ENCODE measurements at places on chromosomes 4 and X.

- DNase-seq: no peak
These were observed 183.7 kb downstream of the DKK2 start for GRCh38 chr4:106852426-106852825.

GRCh38 chr4:74320559-74321118, 12.4 kb downstream of the EPGN start:
- peak; percentile 33 for DNase-seq

DNA sequence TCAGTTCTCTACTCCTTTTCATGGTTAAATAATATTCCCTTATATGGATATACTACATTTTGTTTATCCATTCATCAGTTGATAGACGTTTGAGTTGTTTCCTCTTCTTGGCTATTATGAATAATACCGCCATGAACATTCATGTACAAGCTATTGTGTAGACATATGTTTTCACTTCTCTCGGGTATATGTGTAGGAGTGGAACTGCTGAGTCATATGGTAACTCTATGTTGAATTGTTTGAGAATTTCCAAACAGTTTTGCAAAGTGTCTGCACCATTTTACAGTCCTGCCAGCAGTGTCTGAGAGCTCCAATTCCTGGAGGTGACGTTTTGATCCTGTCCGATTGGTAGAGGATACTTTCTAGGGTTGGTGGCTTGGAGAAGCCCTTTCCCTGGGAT, 23.6 kb downstream of the PLAC1 start:
- DNase-seq: no peak

DNA sequence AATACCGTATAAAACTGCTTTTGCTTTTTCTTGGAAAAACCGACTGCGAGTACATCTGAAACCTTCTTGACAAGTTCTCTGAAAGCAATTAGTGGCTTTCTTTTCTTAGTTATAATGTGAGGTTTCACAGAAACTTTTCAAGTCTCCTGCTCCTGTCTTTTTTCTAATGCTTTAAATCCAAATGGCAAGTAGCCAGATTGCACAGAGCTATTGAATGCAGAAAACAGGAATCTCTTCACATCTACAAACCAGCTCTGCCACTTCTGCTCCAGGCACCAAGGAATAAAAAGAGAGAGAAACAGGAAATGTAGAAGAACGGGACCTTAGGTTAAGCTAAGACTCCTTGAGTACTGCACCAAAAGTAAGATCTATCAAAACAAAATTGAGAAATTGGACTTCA, 267.3 kb upstream of the TET2 start:
- DNase-seq: no peak

DNA sequence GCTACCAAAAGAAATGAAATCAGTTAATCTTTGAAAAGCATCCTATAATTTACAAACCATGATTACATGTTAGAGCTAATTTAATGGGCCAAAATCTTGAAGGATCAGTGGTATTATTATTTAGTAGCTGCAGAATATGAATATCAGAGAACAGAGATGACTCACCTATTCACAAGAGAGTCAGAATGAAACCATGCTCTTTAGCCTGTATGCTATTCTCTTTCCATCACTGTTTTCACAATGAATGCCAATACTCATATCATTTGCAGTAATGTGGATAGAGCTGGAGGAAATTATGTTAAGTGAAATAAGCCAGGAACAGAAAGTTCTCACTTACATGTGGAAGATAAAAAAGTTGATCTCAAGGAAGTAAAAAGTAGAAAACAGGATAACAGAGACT, 414.1 kb downstream of the CENPC start:
- DNase-seq: no peak

DNA sequence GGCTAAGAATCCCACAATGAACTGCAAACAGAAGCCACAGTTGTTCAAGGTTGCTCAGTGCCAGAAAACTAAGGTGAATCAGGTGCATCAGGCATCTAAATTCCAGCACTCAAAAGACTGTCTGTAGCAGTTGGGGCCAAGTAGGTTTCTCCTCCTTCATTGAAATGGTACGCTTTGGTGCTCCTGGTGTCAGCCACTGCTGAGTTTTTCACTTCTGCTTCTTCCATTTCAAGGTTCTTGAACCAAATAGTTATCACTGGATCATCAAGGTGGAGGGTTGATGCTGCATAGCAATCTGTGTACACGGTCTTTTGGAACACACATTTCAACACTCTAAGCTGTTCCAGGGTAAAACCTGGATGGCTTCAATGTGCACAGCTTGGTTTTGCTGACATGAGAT, 74.4 kb downstream of the TMA16 start:
- no peak for DNase-seq

DNA sequence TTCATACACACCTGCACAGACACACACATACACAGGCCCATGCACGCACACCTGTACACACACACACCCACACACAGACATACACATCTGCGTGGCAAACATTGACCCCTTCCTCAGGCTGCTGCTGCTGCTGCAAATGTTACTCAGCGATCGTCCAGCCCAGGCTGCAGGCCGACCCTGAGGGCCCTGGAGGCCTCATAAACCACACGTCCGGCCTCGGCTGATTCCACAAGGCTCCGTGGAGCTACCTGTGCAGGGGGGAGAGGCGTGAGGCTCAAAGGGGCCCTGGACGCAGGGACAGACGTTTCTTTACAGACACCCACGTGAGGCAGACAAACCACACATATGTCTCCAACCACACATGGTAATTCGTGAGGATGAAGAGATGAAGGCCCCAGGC, 53.9 kb upstream of the PPP2R3B start:
- DNase-seq: no peak

DNA sequence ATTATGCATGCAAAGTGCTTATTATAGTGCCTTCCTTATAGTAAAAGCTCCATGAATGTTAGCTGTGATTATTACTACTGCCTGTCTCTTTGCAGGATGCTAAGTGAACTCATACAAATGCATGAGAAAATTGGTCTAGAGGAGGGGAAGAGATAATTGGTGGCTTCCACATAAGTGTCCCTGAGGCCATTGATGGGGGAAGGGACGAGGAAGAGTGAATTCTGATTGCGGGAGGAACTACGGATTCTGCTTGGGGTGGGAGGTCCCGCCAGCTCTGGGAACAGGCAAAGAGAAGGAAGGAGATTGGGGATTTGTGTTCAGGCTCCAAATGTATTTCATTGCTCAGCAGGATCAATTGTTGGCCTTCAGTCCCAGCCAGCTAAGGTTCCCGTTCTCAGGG, 11.6 kb upstream of the ARHGAP36 start:
- DNase-seq: no peak

DNA sequence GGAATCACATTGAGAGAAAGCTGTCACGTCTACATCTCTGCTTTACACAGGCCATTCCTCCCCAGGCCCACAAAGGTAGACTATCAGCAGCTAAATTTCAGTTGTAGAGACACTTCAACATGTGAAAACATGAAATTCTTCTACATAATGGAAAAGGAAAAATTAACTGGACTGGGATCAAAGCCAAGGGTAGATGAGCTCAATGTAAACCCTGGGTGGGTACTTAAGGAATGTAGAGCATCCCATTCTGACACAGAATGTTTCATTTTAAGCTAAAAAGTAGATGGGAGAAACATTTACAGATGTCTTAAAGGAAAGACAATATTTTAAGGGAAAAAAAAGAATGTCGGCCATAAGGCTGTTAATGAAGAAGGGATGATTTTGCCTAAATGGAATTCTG, 51.3 kb upstream of the NPNT start:
- no peak for DNase-seq

- DNase-seq: no peak
These were observed 278.2 kb upstream of the CXXC4 start for GRCh38 chr4:104772849-104773248.

DNA sequence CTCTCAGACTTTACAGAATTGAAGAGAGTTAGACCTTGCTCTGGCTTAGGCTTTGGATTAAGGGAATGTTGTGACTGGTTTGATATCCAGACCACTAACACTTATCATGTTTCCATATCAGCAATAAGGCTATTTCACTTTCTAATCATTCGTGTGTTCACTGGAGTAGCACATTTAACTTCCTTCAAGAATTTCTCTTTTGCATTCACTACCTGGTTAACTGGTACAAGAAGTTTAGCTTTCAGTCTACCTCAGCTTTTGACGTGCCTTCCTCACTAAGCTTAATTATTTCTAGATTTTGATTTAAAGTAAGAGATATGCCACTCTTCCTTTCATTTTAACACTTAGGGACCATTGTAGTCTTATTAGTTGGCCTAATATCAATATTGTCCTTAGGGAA, 62.6 kb downstream of the CASP6 start:
- no peak for DNase-seq

- DNase-seq: peak; percentile 61
These were observed 444.7 kb downstream of the IQCM start for GRCh38 chr4:149370785-149371420.

GRCh38 chr4:102692474-102692873, 68.3 kb downstream of the MANBA start:
- no peak for DNase-seq

- DNase-seq: peak; percentile 22
These were observed 113.9 kb upstream of the VAMP7 start for GRCh38 chrX:155767051-155767875.

GRCh38 chrX:64850371-64851082, 125.7 kb downstream of the ZC4H2 start:
- DNase-seq: no peak

GRCh38 chr4:119261986-119262385, 49.5 kb downstream of the USP53 start:
- no peak for DNase-seq

GRCh38 chr4:20832826-20833225, 132.6 kb downstream of the PACRGL start:
- DNase-seq: peak; percentile 11

DNA sequence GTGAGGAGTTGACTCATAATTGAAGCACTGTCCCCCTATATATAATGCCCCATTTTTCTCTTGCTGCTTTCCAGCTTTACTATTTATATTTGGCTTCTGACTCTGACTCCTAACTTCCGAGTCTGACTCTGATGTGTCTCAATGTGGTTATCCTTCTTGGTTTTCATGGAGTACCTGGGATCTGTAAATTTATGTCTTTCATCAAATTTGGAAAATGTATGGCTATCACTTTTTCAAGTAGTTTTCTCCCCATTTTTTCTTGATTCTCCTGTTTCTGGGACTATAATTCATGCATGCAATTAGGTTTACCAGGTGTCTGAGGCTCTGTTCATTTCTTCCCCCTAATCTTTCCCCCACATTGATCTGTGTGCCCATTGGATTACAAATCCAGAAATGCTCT, 156.8 kb upstream of the SFRP2 start:
- DNase-seq: no peak

- DNase-seq: no peak
These were observed 5.5 kb downstream of the MID2 start for GRCh38 chrX:107831071-107831730.

GRCh38 chrX:120560405-120560841, 339 bp downstream of the CUL4B start:
- no peak for DNase-seq

DNA sequence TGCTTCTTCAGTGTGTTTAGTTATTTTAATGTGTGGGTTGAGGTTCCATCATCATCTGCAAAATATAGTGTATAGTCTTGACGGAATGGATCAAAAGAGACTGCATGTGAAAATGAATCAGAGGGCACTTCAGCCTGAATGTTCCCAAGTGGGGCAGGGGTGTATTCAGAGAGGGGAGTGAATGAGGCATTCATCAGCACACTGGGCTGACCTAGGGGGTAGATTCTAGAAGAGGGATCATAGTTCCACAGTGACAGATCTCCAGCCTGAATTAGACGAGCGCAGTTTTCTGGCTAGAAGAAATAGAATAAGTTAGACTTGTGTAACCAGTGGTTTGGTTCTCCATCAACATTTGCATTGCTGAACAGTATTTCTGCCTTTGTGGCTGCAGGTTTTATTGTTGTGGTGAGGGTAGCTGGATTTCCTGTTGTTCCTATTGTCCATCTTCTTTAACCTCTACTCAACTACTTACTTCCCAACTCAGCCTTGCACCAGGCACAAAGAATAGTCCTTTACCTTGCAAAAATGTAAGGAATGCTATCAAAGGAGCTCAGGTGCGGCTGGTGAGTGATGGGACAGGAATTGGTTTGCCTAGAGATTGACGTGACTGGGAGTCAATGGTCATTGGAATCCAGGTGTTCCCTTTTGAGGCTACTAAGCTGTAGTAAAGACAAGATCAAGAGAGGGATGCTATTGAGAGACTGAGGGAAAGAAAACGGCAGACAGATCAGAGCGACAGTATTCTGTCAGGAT, 50.9 kb downstream of the NAP1L5 start:
- DNase-seq: no peak

DNA sequence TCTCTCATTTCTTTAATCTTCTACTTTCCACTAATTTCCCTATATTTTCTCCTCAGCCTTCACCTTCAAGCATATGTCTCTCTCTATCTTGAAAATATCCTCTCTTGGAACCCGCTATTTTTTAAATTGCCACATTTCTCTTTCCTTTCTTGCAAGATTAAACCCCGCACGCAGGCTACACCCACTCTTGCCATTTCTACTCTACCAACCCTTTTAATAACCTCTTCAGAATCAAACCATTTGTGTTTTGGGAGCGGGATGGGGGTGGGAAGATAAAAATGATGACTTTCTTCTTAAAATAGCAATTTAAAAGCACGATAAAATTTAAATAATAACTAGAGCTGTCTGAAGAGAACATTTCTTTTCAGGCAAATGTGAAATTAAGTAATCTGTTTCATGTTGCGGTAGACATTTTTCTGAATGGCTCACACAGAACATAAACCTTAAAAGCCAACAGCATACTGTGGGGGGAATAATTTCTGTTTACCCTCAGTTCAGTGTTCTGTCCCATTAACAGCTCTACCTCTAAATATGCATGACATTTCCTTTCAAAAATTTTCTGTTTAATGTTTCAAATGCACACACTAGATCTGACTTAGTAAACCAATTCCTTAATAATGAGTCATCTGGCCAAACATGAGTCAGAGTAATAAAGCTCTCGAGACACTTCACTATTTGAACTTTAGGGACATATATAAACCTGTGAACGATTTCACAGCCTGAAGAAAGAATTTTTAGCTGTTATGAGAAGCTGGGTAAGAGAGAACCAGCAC, 20.5 kb downstream of the ARSJ start:
- peak; percentile 90 for DNase-seq

DNA sequence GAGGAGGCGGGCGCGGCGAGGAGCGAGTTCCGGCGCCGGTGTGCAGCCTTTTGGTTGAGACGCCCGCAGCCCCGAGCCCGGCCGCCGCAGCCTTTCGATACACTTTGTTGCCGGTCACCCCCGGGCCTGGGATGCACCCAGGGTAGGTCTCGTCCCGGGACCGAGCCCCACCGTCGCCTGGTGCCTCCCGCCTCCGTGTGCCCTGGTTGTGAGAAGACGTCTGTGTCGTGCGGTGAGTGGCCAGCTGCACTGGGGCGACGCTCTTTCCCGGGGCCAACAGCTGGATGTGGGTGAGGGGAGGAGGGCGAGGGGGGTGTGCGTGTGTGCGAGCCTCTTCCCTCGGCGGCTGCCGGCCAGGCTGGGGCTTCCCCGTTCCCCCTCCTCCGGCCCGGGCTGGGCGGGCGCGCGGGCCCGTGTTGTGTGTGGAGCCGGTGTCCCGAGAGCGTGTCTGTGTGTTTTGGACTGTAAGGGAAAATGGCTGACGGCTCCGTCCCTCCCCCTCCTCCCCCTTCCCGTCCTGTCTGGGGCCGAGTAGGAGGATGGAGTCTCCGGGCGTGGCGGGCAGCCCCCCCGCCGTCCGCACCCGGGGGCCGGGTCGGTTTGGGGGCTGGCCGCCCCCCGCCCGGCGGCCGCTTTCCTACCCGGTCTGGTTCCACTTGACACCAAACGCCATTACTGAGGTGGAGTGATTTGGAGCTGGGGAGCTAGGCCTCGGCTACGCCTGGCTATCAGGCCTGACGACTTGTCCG, 807 bp downstream of the USP9X start:
- DNase-seq: no peak

GRCh38 chr4:147312376-147313046, 168.4 kb upstream of the EDNRA start:
- DNase-seq: no peak

- DNase-seq: no peak
These were observed 122.5 kb upstream of the CLNK start for GRCh38 chr4:10806953-10807645.
